Vagina (tissue), 2 donors: ENCODE measurements at places on chromosomes 4 and X. TPM values are rescaled to one million over a fixed set of nuclear protein-coding genes. Genes with fewer than 3 reads are reported as not detected.

F8 gene
- 5.4 TPM for total RNA-seq

ACSL1 gene
- 106 TPM for total RNA-seq

SLC2A9 gene
- total RNA-seq, result 7.9 TPM

GLRA2 gene
- total RNA-seq, result not detected

RIBC1 gene
- not detected for total RNA-seq

SLC10A4 gene
- 6.6 TPM for total RNA-seq

ANK2 gene
- total RNA-seq, result 64.6 TPM

UCP1 gene
- total RNA-seq, result not detected

ABCE1 gene
- total RNA-seq, result 47.1 TPM

ADRA2C gene
- 17.2 TPM for total RNA-seq

ZFP92 gene
- 0.25 TPM for total RNA-seq

MAGEB1 gene
- not detected for total RNA-seq

TEX13A gene
- not detected for total RNA-seq

SCOC gene
- total RNA-seq, result 39.3 TPM

AWAT2 gene
- total RNA-seq, result not detected

ASB9 gene
- total RNA-seq, result 2.0 TPM

IGFBP7 gene
- 716 TPM for total RNA-seq

IQCM gene
- total RNA-seq, result not detected

UGT2B17 gene
- total RNA-seq, result not detected

NUDT11 gene
- 1.5 TPM for total RNA-seq

RAB33B gene
- total RNA-seq, result 10.1 TPM

RBMXL3 gene
- not detected for total RNA-seq

FGF5 gene
- not detected for total RNA-seq

NR0B1 gene
- 3.2 TPM for total RNA-seq

TBC1D14 gene
- total RNA-seq, result 35.4 TPM

NKX6-1 gene
- not detected for total RNA-seq

NAA11 gene
- not detected for total RNA-seq

DKK2 gene
- 0.49 TPM for total RNA-seq

H2BW2 gene
- total RNA-seq, result not detected

SNX12 gene
- total RNA-seq, result 25.0 TPM

RBMX gene
- total RNA-seq, result 193 TPM

TMEM156 gene
- not detected for total RNA-seq

KCNIP4 gene
- total RNA-seq, result not detected
